Left kidney (tissue), 8 donors: ENCODE measurements at places on chromosomes 12 and 14. TPM values are rescaled to one million over a fixed set of nuclear protein-coding genes. Genes with fewer than 3 reads are reported as not detected.

DNA sequence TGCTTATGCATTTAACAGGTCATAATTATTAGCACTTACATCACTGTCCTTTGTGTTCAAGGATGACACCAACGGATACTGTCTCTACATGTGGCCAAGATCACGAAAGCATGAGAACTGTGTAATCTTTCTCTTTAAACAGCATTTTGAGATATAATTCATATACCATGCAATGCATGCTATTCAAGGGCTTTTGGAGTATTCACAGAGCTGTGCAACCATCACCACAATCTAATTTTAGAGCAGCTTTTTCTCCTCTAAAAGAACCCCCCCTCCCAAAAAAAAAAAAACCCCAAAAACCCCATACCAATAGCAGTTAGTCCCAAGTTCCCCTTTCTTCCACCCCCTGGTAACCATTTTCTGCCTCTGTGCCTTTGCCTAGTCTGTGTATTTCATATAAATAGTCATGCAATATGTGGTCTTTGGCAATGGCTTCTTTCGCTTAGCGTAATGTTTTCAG, 60.6 kb downstream of the SPRING1 start:
- no peak for DNase-seq

Gene CLEC4A
- polyA plus RNA-seq, result 3.5 TPM

DNA sequence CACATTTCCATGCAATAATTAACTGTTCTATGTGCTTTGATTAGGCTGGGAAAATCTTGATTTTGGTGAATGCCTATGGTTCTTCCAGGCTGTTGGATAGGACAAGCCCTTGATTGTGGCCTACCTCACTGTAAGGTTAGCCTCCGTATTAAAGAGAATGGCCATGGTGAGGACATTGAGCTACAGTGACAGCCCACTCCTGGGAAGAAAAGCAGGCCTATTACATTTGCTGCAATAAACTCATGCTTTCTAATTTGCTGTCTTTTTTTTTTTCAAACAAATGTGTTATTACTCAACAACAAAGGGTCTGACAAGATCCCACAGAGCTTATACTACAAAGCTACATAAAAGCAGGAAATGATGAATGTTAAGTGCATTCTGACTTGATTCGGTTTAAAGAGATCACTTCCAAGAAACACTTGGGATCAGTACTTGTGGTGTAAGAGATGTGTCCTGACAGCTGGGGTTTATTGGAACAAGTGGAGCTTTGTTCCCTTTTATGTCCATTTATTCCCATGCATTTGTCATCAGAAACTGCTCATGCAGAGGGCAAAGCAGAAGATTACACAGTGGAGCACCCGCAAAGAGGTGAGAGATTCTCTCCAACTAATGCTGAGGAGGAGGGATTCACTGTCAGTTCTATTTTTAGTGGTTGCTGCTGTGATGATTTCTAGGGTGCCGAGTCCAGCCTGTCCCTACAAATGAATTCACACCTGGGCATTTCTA, 29.1 kb upstream of the KCNK10 start:
- no peak for DNase-seq

Gene PPP4R4
- polyA plus RNA-seq, result 0.32 TPM

GRCh38 chr12:95215949-95216348, 1.3 kb downstream of the FGD6 start:
- DNase-seq, result peak; percentile 49

Gene LIN7A
- 21.8 TPM for polyA plus RNA-seq

Gene NYNRIN
- 54.6 TPM for polyA plus RNA-seq

DNA sequence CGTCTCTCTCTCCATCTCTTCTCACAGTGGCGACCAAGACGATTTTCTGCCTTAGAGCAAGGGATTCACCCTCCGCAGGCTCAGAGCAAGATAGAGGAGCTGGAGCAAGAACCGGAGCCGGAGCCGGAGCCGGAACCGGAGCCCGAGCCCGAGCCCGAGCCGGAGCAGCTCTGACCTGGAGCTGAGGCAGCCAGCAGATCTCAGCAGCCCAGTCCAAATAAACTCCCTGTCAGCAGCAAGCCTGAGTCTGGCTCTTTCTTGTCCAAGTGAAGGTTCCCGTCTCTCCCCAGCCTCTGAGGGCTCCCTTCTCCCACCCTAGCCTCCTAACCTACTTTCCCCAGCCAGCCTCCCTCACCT, 5.9 kb downstream of the LAG3 start:
- DNase-seq, result no peak

DNA sequence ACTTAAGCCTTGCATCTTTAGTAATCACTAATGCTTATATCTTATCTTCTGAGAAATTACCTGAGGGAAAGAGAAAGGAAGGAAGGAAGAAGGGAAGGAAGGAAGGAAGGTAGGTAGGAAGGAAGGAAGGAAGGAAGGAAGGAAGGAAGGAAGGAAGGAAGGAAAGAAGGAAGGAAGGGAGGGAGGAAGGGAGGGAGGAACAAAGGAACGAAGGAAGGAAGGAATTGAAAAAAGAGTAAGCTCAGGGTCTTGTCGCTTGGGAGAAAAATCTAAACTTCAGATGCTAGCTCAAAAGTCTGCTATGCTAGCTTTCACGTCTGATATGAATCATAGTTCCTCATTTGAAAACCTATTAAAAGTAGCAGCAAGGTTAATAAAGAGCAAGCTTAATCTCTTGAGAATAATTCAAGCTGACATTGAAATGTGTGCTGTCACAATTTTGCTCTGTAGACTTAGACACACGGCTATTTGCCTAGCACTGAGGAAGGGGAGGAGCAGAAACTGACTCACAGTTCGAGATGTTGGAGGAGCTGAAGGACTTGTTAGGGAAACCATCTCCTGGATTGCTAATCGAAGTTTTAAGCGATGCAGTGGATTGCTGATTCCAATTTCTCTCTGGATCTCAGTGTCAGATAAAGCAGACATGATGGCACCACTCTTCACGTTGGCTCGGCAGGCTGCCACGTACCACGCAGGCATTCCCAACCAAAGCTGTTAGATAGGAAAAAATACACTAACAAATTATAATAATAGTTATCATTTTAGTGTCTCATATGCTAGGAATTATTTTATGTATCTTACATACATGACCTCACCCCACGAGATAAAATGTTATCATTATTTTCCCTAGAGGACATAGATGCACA, 216.7 kb downstream of the ACSS3 start:
- DNase-seq, result no peak

DNA sequence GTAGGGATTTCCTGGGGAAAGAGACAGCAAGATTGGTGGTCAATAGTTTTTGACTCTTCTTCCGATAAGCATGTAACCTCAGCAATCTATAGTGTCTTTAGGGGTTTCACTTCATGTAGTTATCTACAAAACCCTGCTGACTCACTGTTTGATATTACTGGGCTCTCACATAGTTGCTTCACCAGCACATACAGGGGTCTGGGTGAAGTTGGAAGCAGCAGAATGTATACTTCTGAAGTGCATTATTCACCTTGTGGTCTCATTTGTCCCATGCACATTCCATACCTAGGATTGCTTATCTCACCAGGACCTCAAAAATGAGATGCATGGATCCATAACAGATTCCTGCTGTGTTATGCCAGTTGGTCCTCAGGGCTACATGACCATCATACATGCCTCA, 280.0 kb downstream of the LRIG3 start:
- no peak for DNase-seq

Gene ADSS1
- 16.0 TPM for polyA plus RNA-seq

- no peak for DNase-seq
These were observed 4.0 kb downstream of the CHD4 start for GRCh38 chr12:6603095-6603567.

- peak; percentile 93 for DNase-seq
These were observed at the start of gene NFATC4 for GRCh38 chr14:24367514-24368211. TSS of gene NFATC4 (plus strand) at chr14:24368184. CDS start at chr14:24368341, 157 bp downstream.

GRCh38 chr14:55383541-55384140, 28.0 kb downstream of the ATG14 start:
- DNase-seq, result no peak

- no peak for DNase-seq
These were observed 51.5 kb downstream of the HCAR2 start for GRCh38 chr12:122651520-122652224.

- DNase-seq, result no peak
These were observed 380.5 kb downstream of the VRK1 start for GRCh38 chr14:97177635-97178034.

- DNase-seq, result no peak
These were observed 177.8 kb downstream of the KLHL28 start for GRCh38 chr14:44783901-44784300.

DNA sequence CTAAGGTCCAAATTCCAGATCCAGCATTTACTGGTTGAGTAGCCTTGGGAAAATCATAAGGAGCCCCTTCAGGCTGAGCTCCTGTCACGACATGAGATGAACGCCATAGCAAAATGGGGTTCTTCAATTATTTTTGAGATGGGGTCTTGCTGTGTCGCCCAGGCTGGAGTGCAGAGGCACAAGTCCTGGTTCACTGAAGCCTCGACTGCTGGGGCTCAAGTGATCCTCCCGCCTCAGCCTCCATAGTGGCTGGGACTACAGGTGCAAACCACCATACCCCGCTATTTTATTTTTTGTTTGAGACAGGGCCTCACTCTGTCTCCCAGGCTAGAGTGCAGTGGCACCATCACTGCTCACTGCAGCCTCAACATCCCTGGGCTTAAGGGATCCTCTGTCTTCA, 25.7 kb upstream of the GPR68 start:
- no peak for DNase-seq

Gene TMEM229B
- polyA plus RNA-seq, result 2.6 TPM

- DNase-seq, result no peak
These were observed 366.0 kb upstream of the RGS6 start for GRCh38 chr14:71566276-71566675.

GRCh38 chr14:92885279-92886061, 37.5 kb upstream of the CHGA start:
- no peak for DNase-seq

GRCh38 chr12:47991106-47992061, 12.9 kb downstream of the COL2A1 start:
- DNase-seq, result no peak

DNA sequence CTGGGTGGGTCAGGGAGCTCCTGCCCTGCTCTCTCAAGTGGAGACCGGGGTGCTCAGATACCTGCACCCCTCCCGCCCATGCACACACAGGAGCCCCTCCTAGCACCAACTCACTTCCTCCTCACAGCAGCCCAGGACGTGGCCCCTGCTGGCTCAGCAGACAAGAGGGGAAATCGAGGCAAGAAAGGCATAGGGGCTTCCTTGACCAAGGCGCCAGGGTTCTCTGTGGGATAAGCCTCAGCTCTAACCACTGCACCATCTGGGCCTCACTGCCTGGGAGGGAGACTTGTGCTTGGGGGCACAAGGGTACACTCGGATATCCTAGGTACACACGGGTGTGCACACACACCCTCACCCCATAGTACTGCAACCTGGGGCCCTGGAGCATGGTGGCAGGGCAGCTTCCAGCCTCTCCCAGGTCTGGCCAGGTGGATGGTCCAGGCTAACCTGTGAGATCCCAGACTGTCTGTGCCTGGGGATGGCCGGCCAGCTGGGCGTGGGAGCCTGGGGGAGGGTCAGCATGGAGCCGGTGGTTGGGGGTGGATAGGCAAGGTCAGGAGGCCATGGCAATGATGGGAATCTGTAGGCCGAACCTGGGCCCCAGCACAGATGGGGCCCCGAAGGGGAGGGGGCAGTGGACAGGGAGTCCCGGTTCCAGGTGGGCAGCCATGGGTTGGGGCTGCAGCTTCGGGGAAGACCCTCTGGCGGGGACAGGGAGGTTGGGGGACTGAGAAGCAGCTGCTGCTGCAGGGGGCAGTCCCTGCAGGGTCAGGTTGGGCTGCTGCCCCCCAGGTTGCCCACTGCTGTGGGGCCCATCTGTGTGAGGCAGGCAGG, 312.4 kb downstream of the TMEM121 start:
- no peak for DNase-seq

- DNase-seq, result no peak
These were observed 17.4 kb upstream of the IGF1 start for GRCh38 chr12:102497743-102498142.

Gene TGM1
- 2.3 TPM for polyA plus RNA-seq

DNA sequence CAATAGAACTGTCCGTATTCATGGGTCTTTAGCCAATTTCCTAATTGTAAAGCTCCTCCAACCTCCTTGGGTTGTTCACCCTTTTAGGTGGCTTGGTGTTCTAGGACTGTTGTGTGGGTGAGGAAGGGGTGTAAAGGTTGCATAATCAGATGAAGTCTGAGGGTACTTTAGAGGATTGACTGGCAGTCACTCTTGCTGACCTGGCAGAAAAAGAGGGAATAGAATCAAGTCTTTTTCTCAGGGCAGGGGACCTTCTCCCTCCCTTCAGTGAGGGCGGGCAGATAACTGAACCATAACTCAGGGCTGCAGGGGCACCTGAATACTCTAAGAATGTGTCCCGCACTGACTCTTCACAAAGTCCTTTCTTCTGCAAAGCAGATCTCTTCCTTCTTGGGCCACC, 436.2 kb downstream of the CCDC91 start:
- DNase-seq, result no peak
